ENCODE measurements at places on chromosomes 3 and 15.

DNA sequence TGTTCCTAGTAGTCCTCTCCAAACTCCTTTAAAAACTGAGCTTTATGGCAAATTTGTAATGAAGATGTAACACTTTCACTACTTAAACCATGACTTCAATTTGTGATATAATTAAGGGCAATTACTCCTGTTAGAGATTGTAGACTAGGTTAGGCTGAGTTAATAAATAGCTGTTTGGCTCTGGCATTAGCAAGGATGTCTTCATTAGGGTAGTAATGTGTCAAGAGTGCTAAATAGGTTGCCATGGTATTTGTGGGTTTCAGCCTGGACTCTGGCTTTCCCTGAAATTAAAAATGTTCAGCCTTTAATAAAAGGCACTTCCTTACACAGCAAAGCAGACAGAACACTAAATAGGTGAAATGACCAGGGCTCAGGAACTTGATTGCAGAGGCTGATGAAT, 71.9 kb downstream of the GHSR start:
- no peak for DNase-seq

DNA sequence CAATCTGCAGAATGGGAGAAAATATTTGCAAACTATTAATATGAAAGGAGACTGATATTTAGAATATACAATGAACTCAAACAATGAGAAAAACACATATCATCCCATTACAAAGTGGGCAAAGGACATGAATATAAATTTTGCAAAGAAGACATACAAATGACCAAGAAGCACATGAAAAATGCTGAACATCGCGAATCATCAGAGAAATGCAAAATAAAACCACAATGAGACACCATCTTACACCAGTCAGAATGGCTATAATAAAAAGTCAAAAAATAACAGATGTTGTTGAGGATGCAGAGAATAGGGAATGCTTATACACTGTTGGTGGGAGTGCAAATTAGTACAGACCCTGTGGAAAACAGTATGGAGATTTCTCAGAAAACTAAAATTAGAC, 83.6 kb downstream of the RAP2B start:
- no peak for DNase-seq

DNA sequence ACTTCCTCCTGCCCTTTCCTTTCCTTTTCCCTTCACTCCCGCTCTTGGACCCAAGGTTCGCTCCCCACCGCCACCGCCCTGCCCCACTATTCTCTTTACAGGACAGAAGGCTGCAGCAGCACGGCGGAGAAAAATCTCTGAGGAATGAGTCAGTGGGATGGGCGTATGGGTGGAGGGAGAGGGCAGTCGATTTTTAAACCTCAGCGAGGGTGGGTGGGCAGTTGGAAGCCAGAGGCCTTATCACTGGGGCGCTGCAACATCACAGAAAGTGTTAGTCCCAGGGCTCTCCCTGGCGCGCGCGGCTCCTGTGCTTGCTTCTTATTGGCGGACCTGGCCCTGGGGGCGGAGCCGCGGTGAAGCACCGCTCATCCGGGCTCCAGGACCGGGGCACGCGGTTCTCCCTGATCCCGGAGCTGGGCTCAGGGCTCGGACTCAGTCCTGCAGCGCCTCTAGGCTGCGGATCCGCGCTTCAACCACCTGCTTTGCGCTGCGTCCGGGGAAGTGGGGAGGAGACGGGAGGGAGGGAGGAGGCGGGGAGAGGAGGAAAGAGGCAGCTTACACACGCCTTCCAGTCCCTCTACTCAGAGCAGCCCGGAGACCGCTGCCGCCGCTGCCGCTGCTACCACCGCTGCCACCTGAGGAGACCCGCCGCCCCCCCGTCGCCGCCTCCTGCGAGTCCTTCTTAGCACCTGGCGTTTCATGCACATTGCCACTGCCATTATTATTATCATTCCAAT, at the start of gene ALCAM:
Gene ALCAM, plus strand, starts transcription at position 584 of the 737 bp plus-strand sequence.
- DNase-seq, result peak; percentile 63

- DNase-seq, result no peak
Observed at GRCh38 chr3:195877767-195878423, 30.5 kb downstream of the TNK2 start.

DNA sequence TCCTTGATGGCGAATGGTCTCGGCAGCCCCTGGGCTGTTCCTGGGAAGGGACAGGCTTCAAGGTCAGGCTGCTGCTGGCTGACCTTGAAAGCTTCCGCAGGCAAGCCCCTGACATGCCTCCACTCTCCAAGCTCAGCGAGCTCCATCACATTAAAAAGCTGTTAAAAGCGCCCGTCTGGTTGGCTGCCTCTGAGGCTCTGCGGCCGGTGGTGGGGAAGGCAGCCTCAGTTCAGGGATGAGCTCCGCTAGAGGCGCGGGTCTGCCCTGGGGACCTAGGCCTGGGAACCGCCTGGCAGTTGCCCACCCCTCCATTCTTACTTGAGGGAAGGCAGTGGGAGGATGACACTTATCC, 103.8 kb downstream of the LINGO1 start:
- DNase-seq, result no peak

GRCh38 chr3:7710284-7710683, 791.3 kb upstream of the LMCD1 start:
- no peak for DNase-seq

DNA sequence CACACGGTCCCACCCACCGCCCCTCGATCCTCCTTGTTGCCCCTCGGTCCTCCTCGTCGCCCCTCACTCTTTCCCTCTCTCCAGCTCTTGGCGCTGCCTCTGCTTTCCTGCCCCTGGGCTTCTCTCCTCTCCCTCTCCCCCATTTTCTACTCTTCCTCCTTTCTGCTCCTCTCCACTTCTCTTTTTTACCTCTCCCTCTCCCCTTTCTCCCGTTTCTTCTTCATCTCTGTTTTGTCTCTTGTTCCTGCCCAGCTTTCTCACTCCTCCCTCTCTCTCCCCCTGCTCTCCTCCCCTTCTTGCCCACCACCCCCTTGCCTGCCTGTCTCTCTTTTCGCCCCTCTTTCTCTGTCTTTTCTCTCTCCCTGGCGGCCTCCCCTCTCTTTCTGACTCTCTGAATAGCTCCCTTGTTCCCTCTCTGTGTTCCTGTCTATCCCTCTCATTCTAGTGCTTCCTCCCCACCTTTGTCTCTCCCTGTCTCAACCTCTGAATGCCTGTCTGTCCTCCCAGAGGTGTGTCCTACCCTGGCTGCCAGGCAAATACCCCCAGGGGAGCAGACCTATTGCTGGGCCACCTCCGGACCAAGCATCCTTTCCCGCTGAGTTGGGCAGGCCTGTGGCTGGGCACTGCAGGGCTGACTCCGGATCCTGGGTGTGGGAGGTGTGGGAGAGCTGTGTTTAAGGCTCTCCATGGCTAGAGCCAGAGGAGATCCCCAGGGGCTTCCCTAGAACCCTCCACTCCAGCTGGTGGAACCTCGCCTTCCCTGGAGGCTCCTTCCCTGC, 41.0 kb downstream of the EPHB3 start:
- DNase-seq, result no peak

GRCh38 chr15:24718289-24719082, 42.9 kb downstream of the NPAP1 start:
- DNase-seq, result no peak

DNA sequence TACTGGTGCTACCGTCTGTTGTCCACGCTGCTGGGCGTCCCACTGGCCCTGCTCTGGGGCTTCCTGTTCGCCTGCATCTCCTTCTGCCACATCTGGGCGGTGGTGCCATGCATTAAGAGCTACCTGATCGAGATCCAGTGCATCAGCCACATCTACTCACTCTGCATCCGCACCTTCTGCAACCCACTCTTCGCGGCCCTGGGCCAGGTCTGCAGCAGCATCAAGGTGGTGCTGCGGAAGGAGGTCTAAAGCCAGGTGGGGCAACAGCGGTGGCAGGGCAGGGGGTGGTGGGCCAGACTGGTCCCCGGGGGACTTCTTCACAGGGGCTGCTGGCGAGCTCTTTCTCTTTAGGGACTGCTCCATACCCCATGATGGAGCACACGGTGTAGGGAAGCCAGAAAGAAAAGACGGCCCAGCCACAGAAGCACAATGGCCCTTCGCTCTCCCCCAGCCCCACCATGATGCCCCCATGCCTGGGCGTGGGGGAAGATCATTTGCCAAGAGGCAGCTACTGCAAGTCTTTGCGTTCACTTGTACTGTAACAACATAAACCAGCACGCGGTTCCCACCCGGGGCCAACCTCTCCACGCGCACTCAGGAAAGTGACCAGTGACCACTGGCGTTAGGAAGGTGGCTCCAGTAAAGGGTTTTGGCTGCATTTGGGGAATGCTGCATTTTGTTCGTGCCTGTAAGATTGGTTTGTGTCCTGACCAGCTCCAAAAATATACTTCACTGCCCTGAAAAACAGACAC, 12.2 kb downstream of the CAV3 start:
- DNase-seq, result no peak

DNA sequence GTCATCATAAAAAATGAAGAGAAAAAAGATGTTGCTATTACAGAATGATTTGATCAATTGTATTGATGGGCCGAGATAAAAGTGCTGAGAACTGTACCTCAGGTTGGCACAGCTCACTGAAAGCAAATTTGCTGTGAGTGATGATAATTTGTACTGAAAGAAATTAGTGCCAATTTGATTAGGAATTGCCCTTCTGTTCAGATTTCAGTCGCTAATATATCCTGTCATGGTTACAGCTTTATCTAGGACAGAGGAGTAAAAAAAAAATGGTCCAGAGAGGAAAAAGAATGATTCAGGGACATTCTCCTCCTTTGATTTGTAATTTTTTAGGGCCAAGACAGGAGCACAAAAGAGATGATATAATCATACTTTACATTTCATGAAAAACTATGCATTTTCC, 1264.2 kb downstream of the ROBO2 start:
- DNase-seq, result no peak

GRCh38 chr15:36178303-36178633, 401.2 kb upstream of the CDIN1 start:
- no peak for DNase-seq

GRCh38 chr3:176939022-176939817, 258.1 kb downstream of the TBL1XR1 start:
- DNase-seq, result no peak

GRCh38 chr3:169528289-169528688, 135.2 kb downstream of the MECOM start:
- DNase-seq, result no peak

DNA sequence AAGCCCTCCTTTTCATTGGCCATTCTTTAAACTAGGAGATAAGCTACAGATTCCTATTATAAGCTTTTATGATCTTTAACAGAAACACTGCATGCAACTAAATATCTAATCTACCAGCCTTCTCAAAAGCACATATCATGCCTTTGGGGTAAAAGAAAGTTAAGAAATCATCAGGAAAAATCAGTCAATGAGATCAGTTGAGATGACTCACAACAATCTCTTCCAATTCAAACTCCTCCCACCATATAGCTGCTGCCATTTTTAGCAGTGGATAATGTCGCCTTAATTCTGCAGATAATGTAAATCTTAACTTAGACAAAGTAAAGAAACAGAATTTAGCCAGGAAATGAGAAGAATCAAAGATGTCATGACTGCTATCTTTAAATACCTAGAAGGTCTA, 135.2 kb upstream of the BCL6 start:
- no peak for DNase-seq

DNA sequence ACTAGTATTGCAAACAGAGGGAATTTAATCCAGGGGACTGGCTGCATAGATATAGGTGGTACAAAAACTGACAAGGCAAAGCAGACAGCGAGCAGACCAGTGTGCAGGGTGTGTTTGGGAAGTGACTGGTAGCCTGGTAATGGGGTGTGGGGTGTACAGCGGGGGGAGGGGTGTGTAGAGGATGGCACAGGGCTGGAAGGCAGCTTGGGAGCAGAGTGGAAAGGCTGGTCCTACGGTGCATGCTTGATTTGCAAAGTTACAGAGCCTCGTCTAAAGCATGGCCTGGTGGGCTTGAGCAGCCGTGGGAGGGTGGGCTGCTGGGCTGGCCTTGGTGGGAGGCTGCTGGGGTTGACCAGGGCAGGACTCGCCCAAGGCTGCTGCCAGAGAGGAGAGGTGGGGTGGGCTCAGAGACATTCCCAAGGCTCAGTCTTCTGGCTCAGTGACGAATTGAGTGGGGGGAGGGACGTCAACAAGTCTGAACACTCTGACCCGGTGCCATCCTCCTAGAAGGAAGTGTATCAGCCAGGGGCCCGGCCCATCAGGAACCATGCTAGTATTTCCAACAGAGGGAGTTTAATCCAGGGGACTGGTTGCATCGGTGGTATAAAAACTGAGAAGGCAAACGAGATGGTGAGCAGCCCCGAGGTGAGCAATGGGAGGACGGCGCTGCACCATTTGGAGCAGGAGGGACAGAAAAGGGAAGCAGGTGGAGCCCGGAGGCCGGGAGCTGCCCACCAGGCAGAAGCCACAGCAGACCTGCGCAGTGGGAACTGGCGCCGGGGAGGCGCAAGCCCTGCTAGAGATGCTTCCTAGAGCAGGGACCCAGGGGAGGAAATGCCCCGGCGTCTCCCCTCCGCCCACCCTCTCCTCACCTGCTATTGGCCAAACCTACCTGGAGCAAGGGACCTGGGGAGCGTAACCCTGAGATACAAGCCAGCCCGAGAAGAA, 29.2 kb downstream of the CPN2 start:
- no peak for DNase-seq

DNA sequence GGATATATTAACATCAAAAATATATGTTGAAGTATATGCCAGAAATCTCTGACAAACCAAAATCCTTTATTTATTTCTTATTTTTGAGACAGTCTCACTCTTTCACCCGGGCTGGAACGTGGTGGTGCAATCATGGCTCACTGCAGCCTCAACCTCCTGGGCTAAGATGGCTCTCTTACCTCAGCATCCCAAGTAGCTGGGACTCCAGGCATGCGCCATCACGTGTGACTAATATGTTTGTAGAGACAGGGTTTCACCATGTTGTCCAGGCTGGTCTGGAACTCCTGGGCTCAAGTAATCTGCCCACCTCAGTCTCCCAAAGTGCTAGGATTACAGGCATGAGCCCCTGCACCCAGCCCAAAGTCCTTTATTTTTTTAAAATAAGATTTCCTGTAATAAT, 11.9 kb downstream of the FAIM start:
- DNase-seq, result no peak

DNA sequence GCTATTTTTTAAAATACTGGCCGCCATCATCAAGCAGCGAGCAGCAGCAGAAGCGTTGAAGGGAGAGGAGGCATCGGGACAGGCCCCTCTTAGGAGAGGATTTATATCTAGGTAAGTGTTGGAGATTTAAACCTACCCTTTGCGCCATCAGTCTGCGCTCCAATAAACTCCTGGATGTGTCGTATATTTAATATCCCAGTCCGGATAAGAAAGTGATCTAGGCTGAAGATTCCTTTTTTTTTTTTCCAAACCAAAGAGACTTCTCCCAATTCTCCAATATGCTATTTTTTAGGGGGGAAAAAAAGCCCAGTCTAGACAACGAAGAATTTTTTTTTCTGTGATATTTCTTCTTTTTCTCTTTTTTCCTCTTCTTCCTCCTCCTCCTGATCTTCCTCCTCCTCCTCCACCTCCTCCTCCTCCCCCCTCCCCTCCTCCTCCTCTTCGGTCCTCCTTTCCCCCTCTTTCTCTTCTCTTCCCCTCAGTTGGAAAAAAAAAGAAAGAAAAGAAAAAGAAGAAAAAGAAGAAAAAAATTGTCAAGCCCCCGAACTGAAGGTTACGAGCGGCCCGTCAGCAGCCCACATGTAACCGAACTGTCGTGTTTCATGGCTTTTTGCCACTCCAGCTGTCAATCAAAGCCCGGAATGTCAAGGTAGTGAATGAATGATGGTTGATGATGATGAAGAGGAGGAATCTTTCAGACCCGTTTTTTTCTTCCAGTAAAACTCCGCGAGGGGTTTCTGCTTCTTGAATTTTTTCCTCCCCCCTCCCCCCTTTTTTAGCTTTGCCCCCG, 835 bp downstream of the MEIS2 start:
- no peak for DNase-seq
